ENCODE measurements at places on chromosomes 12 and 14.

GRCh38 chr14:91135039-91135438 is 21.2 kb downstream of the DGLUCY start:
- DNase-seq, result no peak

DNA sequence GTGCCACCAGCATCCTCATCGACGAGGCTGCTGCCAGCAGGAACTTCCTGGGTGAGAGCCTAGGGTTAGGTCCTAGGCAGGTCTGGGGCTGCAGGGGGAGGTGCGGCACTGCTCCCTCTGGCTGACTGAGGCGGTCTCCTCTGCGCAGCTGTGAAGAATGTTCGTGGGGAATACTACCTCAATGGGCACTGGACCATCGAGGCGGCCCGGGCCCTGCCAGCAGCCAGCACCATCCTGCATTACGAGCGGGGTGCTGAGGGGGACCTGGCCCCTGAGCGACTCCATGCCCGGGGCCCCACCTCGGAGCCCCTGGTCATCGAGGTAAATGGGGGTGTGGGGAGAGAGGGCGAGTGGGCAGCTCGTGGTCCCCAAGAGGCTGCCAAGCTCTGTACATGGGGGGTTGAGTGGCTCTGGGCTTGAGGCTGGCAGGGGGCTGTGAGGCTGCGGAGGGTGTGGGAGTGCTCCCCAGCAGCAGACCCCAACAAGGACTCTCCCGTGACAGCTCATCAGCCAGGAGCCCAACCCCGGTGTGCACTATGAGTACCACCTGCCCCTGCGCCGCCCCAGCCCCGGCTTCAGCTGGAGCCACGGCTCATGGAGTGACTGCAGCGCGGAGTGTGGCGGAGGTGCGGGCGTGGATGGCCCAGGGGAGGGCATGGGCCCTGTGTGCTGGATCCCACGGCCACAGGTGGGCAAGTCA is 14.4 kb downstream of the PAPLN start:
- no peak for DNase-seq

GRCh38 chr12:95574799-95575452 is 23.6 kb upstream of the USP44 start:
- DNase-seq, result no peak

- no peak for DNase-seq
These were observed 430.3 kb downstream of the RAD51B start for GRCh38 chr14:68249661-68250451.

GRCh38 chr14:91323031-91323430 is 78.5 kb upstream of the GPR68 start:
- no peak for DNase-seq
